Karpas-422 (cell line): ENCODE measurements at places on chromosomes 1 and 21.

DNA sequence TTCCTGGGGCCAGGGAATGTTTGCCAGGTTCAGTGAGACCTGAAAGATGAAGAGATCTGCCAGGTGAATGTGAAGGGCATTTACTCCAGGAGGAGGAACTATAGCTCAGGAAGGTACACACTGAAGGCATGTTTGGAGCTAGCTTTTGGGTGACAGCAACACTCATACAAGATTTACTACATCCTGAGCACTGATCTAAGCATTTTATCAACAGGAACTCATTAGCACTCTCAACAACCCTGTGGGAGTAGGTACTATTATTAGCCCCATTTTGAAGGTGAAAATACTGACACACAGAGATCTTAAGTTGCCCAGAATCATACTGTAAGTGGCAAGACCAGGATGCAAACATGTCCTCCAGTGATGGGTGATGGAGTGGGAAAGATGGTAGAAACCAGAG, 6.7 kb downstream of the GADD45A start:
- DNase-seq: no peak

- DNase-seq: no peak
Measured at GRCh38 chr1:230173187-230173975, 106.3 kb downstream of the GALNT2 start.

DNA sequence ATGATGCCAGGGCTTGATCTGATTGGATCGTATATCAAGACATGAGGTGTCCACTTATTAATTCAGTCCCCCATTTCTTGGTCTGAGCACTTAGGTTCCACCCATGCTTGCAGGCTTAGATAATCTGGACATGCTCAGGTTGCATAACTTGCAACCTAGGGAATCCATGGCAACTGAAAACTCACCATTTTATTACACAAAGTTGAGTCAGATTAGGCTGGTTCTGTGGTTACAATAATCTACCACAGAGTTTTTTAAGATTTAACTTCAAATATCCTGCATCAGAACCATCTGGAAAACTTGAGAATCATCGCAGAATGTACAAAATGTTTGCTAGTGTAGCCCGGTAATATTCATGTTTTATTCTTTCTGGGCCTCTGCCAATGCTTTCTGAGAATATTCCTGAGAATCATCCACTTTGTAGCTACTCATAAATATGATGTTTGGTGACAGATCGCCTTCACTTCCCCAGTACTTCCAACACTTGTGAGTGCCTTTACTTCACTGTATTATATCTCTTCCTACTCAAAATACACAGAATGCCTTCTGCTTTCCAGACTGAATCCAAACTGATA, 707.2 kb upstream of the ADAMTS5 start:
- no peak for DNase-seq

GRCh38 chr1:36782085-36782484, 252.2 kb downstream of the GRIK3 start:
- DNase-seq: no peak

DNA sequence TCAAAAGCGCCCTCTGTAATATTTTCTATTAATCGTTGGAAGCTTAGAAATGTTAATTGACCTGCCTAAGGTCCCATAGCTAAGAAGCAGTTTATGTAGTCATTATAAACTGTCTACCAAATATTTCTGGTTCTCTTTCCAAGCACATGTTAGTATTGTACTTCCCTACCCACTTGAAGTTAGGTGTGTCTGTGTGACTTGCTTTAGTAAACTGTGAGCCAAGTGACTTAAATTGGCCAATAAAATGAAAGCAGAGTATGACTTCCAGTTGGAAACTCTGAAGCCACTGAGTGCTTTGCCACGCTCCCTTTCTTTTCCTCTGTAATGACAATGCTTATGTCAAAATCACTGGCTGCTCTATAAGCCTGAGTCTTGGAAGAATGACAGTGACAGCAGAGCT, 20.6 kb upstream of the ADAMTS1 start:
- DNase-seq: no peak

DNA sequence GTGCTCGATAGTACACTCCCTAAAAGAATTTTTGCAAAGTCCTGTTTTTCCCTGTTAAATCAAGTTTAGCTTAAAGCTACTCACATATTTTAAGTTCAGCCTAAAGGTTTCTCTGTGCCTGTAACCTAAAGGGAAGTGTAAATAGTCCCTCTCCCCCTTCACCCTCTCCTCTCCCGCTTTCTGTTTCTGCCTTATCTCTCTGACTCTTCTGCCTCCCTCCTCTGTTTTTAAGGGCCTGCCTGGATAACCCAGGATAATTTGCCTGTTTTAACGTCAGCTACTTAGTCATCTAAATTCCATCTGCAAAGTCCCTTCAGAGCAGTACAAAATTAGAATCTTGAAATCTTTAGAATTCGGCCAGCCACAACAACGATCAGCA, 92.6 kb downstream of the NID1 start:
- peak; percentile 52 for DNase-seq

DNA sequence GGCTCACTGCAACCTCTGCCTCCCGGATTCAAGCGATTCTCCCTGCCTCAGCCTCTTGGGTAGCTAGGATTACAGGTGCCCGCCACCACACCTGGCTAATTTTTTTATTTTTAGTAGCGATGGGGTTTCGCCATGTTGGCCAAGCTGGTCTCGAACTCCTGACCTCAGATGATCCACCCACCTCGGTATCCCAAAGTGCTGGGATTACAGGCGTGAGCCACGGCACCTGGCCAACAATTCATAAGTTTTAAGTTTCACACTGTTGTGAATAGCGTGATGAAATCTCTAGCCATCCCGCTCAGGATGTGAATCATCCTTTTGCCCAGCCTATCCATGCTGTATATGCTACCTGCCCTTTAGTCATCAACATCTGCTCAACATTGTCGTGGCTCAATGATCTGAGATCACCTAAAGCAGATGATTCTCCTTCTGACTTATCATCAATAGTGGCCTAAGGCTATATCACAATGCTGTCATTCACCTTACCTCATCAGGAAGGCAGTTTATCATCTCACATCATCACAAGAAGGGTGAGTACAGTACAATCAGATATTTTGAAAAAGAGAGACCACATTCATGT, 2.6 kb downstream of the PFDN2 start:
- DNase-seq: no peak

DNA sequence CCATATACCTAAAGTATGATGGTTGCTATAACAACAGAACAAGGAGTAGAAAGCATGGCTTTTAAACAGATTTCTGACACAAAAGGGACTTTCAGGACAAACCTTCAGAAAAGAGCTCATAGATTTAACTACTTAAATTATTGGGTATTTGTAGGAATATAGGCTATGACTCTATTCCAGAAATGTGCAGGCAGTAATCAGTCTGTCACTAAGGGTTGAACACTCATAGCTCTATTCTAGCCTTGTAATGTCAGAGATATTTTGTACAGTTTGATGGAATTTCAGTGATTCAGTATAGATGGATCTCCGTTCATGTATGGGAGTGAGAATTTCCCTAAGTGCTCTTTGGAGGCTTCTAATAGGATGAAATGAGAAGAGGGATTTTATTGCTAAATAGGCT, 82.8 kb downstream of the EXTL2 start:
- DNase-seq: no peak

DNA sequence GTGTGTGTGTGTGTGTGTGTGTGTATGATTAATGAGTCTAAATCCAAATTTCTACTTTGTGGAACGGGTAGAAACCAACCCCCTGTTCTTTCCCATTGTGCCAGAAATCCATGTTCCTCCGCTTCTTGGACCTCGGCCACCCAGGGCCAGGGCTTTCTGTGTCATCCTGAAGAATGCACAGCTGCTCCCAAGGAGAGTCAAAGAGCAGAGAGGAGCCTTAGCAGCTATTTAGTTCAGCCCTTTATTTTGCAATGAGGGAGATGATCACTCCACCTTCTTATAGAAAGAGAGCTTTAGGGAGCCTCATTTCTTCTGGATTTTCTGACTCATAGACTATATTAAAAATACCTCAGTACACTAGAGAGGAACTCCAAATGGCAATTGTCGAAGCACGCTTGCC, 489.3 kb upstream of the VAMP3 start:
- DNase-seq: no peak

GRCh38 chr1:53068314-53069099, 6.5 kb downstream of the PODN start:
- no peak for DNase-seq

DNA sequence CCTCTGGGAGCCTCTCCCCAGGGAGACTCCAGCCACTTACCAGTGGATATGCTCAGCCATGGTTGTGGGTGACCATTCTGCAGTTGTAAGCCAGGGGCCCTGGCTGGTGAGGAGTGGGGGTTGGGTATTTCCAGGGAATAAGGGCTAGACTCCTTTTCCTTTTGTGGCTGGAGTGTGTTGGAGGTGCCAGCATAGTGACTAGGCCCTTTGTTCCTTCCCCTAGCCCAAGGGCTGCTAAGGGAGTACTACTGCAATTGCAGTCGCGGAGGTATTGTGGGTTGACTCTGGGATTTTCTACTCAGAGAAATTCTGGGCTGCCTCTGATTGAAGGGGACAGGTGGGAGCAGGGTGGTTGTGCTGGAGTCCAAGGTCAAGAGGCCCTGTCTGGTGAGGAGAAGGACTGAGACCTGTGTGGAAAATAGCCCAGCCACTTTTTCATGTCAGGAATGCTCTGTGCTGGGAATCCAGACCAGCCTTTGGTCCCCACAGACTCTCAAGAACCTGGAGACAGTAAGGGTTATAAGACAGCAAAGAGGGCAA, 43.1 kb downstream of the MROH9 start:
- DNase-seq: no peak
